ENCODE measurements at places on chromosomes 1 and 21.

DNA sequence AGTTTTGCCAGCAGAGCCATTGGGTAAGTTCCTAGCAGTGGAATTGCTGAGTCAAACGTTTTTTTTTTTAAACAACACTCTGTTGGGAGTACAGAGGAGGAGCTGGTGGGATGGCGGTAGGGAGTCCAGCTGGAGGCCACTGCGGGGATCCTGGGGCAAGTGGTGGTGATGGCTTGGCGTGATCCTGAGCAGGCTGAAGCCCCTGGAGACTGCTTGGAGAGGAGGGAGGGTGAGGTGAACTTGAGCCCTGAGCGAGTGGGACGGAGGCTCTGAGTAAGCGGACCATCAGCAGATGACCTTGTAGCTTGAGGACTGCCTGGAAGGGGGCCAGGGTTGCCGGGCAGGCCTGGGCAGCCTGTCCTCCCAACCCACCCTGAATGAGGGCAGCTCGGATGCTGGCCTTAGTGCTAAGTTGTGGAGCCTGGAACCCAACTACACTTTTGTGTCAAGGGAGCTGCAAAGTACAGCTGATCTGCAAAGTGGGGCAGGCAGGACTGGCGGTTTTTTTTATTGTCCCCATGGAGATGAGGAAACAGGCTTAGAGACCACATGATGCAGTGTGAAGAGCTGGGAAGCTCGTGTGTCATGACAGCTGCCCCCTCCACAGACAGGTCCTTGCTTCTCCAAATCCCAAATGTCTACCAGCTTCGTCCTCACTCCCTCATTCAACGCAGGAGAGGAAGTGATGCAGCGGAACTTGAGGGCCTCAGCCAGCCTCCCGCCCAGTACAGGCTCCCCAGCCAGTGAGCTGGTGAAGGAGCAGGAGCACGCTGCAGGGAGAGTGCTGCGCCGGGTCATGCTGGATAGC lies 20.2 kb downstream of the MRPL37 start:
- DNase-seq = no peak

DNA sequence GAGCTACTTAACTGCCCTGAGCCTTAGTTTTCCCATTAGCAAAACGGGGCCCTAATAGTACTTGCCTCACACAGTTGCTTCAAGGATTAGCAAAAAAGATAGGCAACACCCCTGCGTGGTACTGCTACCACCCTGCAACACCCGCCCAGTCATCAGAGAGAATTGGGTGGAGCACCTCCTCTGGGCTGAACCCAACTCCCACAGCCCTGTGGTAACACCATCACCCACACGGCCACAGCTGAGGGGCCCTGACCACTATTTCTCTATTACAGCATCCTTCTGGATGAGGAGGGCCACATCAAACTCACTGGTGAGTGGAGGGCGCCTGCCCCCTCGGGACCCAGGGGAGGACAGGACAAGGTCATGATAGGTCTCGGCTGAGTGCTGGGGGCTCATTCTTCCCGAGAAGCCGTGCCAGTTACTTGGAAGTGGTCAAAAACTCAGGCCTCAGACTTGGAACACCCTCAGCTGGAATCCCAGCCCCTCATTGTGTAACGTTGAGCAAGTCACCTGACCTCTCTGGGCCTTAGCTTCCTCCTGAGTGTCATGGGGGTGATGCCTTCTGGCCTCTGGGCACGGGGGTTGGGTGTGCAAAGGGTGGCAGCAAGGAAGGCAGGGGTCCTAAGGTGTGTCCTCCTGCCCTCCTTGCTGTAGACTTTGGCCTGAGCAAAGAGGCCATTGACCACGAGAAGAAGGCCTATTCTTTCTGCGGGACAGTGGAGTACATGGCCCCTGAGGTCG lies 24.6 kb downstream of the RPS6KA1 start:
- DNase-seq = no peak

DNA sequence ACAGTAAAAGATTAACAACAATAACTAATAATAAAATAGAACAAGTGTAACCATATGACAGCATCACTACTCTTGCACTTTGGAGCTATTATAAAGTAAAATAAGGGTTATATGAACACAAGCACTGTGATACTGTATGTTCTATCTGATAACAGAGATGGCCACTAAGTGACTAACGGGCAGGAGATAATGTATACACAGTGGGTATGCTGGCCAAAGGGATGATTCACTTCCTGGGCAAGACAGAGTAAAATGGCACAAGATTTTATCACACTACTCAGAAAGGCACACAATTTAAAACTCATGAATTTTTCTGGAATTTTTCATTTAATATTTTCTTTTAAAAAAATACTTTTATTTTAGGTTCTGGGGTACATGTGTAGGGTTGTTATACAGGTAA lies 12.3 kb downstream of the SLC9C2 start:
- no peak for DNase-seq

GRCh38 chr1:24990779-24991641 lies 60.9 kb upstream of the RUNX3 start:
- DNase-seq = no peak
